ENCODE measurements at places on chromosomes 2 and 18. TPM values are rescaled to one million over a fixed set of nuclear protein-coding genes. Genes with fewer than 3 reads are reported as not detected.

GRCh38 chr2:151228847-151229512 is 32.7 kb downstream of the RBM43 start:
- no peak for DNase-seq

C1QL2 gene
- total RNA-seq = 11.6 TPM

GRCh38 chr2:217847552-217848350 is 155.0 kb downstream of the TNS1 start:
- no peak for DNase-seq

- DNase-seq = no peak
These were observed 229.4 kb downstream of the HAUS1 start for GRCh38 chr18:46333431-46334135.

IL37 gene
- total RNA-seq = not detected

DNA sequence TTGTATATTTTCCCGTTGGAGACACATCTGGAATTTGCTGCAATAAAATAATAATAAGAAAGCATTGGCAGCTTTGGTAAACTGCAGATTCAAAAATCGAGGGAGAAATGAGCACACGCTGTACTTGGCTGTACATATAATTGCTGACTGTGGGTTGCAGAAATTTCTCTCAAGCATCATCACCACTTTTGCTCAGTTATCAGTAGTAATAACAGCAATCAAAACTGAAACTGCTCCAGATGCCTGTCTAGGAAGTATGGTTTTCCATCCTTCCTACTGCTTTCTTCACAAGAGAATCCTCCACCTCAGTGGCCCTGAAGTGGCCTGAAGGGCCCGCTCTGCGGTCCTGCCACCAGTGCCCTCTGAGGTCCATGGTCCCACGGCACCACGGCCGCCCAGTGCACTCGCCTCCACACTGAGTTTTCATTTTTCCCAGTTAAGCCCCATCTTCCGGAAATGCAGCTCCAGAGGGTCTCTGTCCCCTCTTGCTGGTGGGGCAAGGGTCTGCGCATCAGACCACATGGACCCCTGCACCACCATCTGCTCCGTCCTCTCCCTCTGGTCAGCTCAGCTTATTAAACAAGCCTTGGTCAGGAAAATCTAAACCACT is 3.9 kb downstream of the DUSP28 start:
- no peak for DNase-seq

- DNase-seq = no peak
These were observed 86.9 kb downstream of the EIF2AK3 start for GRCh38 chr2:88540346-88540745.

DNA sequence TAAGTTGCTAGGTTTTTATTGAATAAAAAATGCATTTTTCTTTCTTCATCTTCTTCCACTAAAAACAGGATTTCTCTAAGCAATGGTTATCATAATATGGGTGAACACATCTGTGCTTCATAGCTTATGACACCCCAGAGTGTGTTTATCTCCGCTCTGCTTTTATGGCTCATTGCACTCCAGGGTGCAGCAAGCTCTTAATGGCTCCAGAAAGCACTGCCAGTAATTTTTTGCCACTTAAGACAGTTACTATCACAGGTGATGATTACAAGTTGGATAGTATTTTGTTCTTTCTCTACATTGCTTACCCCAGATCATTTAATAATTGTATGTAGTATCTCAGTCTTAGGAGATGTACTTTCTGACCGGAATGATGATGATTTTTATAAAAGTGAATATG is 239.3 kb upstream of the CDH20 start:
- DNase-seq = no peak

DNA sequence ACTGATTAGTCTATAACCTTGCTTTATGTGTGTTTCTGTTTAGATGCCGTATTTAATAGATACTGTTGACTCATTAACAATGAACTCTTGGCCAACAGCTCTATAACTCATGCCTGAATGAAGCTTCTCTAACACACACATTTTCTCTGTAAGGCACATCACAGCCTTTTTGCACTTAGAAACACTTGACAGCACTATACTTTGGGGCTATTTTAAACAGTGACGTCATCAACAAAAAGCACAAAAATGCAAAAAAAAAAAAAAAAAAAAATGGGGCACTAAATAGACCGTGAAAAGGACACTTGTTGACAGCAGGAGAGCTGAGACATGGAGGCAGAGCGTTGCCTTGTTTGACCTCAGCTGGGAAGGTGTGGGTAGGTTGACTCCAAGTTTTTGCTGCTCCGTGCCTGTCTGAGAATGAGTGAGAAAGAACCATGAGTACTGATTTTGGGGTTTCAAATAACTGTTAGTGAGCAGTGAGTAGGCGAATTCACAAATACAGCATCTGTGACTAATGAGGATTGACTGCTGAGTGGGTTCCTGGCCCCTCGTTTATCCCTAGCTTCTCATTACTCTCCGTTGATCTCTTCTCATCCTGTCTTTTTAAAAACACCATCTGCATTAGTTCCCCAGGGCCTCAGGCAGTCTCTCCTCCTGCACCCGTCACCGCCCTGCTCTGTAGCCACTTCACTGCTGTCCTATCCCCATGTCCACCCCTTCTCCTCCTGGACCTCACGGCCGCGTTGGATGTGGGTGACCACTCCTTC is 24.4 kb downstream of the SPP2 start:
- no peak for DNase-seq

DNA sequence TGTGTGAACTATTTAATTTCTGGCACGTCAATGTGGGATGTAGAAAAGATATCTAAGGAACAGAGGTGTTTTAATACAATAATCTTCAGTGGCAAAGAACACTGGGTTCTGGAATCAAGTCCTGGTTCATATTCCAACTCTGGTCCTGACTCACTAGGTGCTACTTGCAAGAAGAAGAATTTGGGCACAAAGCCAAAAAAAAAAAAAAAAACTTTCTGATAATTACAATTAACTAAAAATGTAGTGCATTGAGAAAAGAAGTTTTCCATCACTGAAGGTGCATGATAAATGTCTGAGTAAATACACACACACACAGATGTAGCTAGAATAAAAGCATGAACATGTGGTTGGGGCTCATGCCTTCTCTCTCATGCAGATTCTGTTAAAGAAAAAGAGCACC is 424.4 kb upstream of the REG3G start:
- no peak for DNase-seq

LINC00305 gene
- total RNA-seq = not detected

DNA sequence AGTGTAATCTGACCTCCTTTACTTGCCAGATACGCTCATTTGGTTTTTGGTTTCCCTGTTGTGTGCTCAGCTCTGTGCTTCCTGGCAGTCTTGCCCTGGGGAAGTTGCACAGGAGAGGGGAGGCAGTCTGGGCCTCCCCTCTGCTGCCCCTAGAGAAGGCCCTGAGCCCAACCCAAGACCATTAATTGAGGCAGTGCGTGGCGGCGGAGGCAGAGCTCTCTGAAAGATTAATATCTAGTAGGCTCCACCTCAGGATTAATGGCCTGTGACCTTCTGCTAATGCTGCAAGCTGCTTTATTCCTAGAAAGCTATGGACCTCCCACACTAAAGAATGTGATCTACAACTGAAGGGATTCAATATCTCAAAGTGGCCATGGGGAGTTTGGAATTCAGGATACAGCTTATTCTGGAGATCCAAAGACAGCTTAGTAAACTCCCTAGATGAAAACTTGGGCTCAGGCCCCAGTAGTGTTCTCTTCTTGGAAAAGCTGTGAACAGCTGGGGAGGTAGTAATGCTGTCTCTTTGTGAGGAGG is 41.4 kb upstream of the MAPRE2 start:
- DNase-seq = no peak

GRCh38 chr2:113185664-113186432 is 12.1 kb downstream of the PSD4 start:
- no peak for DNase-seq

SULT1C2 gene
- total RNA-seq = not detected

GRCh38 chr18:56910237-56910636 is 236.7 kb upstream of the BOD1L2 start:
- DNase-seq = no peak

TEX44 gene
- not detected for total RNA-seq

KCNIP3 gene
- total RNA-seq = 5.2 TPM

EVX2 gene
- total RNA-seq = not detected

DNA sequence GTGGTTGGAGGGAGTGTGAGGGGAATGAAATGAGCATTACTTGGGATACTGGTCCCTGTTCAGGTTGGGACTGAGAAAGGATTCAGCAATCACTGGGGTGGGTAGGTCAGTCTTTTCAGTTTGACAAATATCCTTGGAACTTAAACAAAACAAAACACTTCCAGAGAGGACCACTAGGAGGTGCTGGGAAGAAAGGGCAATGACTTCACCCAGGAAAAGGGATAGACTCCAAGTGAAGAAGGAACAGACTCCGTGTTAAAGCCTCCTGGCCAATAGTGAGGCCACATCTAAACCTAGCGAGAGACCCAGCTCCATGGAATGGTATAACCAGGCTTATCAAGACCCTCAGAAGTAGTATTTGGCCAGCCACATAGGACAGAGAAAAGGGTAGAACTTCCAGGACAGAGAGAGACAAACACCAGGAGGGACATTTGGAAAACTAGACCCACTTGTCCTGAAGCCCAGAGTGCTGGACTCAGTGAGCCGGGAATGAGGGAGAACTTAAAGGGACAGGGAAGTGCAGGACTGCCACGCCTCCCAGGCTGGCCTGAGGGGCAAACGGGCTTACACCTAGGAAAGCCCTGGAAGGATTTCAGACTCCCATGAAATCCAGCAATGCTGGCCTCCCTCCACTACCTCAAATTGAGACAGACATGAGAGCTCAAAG is 19.6 kb upstream of the KCNG3 start:
- DNase-seq = no peak

GRCh38 chr2:208373460-208374089 is 33.0 kb upstream of the PTH2R start:
- no peak for DNase-seq

- DNase-seq = peak; percentile 64
These were observed 585 bp downstream of the PNKD start for GRCh38 chr2:218270721-218271486.

DNA sequence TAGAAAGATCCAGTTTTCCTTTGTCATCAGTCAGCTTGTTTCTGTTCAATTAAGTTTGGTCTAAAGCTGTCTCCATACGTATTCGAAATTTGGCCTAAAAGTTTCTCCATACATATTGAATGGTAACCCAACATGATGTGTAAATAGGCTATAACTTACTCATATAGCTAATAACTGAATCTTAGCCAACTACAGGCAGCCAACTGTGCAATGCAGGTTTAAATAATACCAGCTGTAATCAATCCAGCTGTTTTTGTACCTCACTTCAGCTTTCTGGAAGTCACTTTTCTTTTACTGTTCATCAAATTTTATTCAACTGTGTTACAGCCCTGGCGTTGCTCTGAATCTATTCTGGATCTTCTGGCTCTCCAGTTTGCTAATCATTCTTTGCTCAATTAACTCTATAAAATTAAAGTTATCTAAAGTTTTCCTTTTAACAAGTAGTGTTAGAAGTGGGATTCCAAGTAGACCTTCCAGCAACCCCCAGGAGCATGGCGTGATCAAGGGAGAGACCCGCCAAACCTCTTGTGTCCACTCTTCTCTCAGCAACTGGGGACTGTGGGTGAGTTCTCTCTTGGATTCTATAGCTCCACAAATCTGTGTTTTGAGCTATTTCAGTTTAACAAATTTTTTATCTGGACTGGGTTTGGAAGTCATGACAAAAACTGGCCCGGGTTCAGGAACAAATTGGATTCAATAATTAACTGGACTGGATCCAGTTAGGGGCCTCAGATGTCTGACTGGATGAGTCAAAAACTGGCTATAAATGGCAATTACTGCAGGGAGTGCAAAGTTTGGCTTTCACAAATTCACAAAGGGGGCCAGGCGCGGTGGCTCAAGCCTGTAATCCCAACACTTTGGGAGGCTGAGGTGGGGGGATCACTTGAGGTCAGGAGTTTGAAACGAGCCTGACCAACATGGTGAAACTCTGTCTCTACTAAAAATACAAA is 329.7 kb upstream of the ST6GAL2 start:
- no peak for DNase-seq

DNA sequence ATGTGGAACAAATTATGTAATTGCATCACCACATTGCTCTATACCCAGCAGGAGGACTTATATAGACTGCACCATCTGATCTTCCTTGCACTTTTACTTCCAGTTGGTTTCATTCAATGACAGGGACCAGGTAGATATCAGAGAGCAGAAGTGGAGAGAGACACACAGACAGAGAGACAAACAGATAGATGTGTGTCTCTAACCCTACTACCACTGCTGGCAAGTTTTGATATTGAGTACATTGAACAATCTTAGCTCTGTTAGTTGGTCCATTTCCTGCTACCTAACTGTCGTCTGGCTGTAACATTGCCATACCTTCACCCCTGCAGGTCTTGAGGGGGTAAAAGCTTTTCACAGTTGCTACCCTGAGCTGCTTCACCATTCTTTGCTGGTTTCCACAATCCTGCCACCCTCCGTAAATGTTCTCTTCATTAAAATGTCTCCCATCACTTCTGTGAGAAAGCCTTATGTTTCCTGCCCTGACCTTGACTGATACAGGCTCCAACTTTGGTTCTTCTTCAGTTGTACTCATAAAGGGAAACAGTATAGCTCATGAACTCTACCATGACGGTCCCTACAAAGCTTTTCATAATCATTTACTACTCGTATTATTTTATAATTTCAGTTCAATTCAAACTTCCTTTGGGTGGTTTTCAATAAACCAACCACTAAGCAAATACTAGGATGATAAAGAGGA is 62.3 kb upstream of the ITGA4 start:
- DNase-seq = no peak

GALR1 gene
- total RNA-seq = not detected

LRATD1 gene
- 5.7 TPM for total RNA-seq

DNA sequence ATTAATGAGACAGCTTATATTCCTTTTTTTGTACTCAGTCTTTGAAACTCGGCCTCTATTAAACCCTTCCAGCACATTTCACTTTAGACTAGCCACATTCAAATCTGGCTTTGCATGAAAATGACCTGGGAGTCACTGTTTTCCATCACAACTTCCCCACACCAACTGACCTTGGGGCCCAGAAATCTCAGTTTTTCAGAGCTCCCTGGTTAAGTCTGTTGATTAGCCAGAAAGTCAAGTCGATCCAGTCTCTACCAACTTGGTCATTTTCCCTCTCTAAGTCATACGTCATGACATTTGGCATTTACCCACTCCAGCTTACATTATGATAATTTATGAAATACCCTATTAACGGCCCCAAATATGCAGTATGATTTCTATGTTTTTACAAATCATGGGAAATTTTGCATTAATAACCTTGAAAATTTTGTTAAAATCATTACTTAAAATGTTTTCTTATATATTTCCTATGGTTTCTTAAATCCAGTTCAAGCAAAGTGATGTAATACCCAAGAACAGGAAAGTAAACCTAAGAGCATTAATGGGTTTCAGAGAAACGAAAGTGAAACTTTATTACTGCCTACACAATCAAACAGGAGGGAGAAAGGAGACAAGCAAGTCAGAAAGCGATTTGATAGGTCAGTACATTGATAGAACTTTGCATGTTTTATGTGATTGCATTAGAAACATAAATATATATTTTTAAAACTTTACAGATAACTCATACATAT is 77.1 kb downstream of the SPATS2L start:
- DNase-seq = no peak

Measured in ascending aorta (tissue), 2 donors.